AG09319 (cell line): ENCODE measurements at places on chromosomes 11 and 22.
A peak's percentile ranks its signal among the peaks of the same experiment; 100 is the strongest.

DNA sequence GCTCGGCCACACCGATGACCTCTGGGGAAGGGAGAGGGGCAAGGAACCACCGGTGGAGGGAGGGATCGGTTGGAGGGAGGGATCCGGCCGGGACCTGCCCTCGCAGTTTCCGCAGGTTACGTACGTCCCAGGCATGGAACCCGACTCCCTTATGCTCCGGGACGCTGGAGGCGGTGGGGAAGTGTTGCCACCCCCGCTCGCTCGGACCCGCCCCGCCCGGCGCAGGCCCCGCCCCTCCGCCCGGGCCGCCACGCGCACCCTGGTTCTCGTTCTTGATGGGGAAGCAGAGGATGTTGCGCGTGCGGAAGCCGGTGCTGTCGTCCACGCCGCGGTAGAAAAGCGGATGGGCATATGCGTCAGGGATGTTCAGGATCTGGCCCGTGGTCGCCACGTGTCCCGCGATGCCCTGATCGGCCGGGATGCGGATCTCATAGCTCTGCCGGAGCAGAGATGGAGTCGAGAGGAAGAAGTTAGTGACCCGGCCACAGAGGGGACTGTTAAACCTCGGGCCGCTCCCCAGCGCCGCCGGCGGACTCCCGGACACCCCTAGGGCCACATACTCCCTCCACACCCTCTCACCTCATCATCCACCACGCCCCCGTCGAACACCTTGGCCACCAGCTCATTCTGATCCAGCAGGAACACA lies 89.8 kb downstream of the PDE2A start:
- DNase-seq, result no peak

DNA sequence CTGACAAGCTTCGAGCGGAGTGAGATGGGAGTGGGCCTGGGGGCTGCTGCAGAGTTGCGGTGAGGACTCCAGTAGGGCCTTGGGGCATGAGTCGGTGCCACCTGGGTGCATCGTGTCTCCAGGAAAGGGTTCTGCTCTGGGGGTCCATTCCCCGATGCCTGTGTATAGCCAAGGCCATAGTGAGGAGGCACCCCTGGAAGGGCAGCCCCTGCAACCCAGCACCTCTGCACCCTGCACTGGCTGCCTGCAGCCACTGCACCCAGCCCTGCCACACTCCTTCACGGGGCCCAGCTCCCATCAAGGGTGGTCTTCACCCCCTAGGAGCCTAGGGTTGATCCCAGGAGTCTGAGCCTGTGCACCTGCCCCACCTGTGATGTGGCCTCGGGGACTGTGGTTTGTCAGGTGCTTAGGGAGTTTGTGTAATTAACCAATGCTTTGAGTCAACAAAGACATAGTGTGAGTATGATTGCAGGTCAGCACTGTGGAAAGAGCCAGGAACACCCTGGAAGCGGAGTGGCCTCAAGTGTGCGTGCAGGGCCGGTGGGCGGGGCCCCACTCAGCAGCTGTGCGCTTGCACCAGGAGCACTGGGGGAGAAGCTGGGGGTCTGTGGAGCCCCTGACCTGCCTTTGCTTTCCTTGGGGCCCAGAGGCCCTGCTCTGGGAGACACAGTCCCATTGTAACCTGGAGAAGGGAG lies 1299.3 kb downstream of the BRD1 start:
- DNase-seq, result no peak

DNA sequence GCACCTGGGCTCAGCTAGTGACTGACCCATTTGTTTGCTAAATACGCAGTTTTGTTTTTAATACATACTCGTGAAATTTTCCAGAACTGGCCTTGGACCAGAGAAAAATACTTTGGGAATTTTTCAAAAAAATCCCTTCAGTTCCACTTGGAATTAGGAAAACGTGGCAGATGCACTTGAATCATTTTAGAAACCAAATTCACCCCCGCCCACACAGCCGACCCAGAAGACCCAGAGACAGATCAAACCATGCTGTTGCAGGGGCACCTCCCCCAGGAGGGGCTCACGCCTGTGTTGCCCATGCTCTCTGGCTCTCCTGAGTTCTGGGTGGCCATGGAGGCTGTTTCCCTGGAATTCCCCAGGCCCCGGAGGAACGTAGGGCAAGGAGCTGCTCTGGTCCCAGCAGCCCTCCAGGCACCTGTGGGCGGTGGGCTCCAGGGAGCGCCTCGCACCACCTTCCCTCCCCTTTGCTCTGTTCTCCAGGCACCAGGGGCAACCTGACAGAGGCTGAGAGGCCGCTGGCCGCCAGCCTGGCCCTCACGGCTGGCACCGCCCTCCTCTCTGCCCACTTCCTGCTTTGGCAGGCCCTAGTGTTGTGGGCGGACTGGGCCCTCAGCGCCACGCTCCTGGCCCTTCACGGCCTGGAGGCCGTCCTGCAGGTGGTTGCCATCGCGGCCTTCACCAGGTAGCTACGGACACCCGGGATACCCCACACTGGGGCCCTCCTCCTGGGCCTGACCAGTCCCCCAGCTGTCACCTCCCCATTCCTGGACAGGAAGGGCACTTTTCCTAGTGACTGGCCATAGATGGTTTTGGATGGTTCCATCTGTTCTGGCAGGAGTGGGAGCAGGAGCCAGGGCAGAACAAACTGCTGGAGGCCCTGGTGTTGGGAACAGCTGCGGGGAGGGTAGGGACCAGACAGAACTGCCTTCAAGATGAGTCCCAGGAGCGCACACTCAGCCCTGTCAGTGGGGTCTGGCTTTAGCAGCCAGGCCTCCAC lies 3.3 kb upstream of the EPS8L2 start:
- no peak for DNase-seq

GRCh38 chr11:113994077-113994954 lies 19.4 kb downstream of the HTR3A start:
- no peak for DNase-seq

- no peak for DNase-seq
These were observed 238.4 kb upstream of the DDI1 start for GRCh38 chr11:103798026-103798425.

- no peak for DNase-seq
These were observed 7.3 kb upstream of the MCAM start for GRCh38 chr11:119324189-119324588.

GRCh38 chr11:17921659-17922415 lies 91.0 kb downstream of the SERGEF start:
- DNase-seq, result peak; percentile 43

GRCh38 chr11:47004595-47005033 lies 68.1 kb downstream of the CSTPP1 start:
- DNase-seq, result peak; percentile 92

DNA sequence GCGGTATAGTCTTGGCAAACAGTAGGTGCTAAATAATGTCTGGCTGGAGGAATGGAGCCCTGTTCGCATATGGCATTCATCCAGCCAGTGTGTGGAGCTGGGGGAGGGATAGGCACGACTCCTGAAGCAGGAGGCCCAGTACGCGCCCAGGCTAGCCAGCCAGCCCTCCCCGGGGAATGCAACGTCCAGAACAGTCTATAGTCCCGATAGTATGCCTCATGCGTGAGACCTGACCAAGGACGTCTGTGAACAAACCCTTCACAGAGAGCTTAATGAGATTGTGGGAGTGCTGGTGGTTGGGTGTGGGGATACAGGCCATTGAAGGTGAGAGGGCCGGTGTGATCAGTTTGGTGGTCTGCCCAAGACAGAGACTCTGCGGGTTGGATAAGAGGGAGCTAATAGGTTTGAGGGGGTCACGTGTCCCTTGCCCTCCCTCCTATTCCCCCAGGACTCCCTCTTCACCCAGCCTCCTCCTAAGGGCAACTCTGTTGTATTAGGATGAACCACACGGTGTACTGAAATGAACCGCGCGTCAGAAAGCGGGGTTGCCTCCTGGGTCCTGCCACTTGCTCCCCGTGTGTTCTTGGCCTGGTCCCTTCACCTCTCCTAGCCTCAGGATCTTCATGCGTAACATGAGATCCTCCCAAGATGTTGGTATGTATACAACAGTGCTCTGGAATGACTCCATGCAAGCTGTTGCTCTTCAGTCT lies 987 bp upstream of the GRIK4 start:
- no peak for DNase-seq

- DNase-seq, result no peak
These were observed 1.3 kb upstream of the ZDHHC8 start for GRCh38 chr22:20130319-20130718.

DNA sequence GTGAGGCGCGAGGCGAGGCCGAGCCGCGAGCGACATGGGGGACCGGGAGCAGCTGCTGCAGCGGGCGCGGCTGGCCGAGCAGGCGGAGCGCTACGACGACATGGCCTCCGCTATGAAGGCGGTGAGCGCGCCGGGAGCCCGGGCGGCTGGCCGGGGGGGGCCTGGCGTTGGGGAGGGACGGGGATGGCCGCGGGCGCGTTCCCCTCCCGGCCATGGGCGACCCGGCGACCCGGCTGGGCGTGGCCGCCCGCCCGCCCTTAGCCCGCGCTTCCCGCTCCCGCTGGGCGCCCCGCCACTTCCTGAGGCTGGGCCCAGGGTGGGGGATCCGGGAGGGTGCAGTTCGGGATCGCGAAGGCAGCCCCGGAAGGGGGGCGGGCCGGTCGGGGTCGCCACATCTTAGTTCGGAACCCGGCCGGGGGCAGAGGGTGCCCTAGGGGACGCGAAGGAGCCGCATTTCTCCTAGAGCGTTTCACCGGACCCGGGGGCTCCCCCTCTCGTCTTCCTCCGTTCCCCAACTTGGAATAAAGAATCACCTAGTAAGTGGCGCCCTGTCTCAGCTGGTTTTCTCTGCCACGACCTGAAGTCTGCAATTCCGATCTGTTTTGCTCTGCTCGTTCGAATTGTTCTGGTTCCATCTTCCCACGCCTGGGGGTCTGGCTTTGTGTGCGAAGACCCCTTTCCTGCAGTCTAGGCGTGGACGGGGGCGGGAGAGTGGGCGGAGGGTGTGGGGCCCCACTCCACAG lies 536 bp downstream of the YWHAH start:
- no peak for DNase-seq

DNA sequence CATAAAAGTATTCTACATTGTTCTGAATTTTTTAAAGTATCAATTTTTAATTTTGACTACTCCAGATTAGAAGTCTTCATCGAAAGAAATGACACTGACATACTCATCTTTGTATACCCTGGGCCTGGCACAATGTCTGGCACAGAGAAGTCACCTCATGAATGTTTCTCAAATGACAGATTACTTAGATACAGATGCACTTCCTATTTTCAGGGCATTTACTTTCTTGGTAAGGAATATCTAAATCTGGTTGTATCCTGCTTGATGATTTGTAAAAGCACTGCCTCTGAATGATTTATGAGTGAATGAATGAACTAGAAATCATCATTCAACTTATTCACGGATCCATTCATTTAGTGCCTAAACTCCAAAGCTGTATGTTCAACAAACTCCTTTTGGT lies 1784.7 kb downstream of the LRRC4C start:
- no peak for DNase-seq

- DNase-seq, result no peak
These were observed 529 bp downstream of the GRAMD4 start for GRCh38 chr22:46620588-46621242.

DNA sequence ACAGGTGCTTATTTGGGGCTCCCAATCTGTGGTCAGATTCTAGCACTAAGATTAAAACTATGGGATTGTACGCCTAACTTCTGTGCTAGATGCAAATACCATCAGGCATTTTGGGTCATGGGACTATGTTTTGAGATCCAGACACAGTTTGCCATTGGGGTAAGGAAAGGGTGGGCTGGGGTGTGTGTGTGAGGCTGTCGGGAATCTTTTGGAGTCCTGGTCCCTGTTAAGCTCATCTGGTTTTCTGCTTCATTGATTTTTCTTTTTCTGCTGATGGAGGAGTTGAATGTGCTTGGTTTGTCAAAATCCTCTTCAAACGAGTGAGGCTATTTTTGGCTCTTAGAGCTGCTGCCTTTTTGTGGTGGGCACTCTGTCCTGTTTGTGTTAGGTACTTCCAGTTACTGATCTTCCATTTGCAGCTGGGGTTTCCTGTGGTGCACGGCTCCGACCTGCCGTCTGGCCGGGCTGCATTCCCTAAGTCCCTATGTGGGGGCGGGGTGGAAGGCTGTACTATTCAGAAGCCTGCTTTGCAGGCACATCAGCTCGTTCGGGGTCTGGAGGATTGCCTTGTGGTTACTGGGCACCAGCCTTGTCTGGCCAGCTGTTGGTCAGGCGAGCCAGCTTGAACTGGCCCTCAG lies 2.9 kb downstream of the BCR start:
- peak; percentile 15 for DNase-seq

- DNase-seq, result no peak
These were observed 1505.2 kb downstream of the TBC1D22A start for GRCh38 chr22:48267681-48268080.

DNA sequence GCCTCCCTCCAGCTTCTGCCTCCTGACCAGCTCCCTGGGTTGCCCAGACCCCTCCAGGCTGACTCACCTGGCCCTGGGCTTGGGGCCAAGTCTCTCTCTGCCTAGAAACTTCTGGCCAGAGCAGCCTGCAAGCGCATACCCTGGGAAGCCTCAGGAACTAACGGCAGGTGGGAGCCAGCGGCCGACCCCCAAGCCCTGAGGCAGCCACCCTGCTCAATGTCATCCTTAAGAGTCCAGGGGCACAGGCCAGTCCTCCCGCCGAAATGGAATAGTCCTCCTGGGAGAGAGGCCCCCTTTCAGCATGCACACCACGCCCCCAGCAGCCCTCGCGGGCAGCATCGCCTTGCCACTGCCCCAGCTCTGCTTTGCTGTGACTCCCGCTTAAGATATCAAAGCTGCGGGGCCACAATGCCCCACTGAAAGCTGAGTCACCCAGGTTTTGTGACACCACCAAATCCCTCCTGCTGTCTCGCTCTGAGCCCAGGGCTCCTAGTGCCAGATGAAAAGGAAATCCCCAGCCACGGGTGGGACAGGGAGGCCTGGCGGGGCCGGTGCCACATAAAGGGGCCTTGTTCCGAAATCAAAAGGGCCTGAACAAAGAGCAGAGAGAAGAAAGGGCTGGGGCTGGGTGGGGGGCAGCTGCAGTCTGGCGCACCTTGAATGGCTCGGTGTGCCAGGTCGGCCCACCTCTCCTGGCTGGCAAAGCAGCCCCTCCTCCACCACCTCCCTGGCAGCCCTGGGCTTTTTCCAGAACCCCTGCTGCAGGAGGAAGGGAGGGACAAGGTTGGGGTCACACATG lies 21.4 kb upstream of the FGF3 start:
- DNase-seq, result no peak

DNA sequence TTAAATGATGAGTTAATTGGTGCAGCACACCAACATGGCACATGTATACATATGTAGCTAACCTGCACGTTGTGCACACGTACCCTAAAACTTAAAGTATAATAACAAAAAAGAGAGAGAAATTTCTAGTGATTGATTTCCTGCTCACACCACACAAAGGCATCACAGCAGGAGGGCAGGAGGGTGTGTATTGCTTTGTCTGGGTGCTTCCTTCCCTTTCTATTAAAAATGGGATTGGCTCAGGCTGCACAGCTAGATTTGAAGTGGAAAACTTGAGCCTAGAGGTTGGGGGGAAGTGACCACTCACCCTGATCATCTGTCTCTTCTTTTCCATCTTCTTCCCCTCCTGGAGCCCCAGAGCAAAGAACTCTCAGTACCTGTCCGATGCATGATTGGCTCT lies 944 bp upstream of the SCGB1D2 start:
- DNase-seq, result no peak

- DNase-seq, result no peak
These were observed 69.1 kb upstream of the ADSL start for GRCh38 chr22:40276996-40277823.

GRCh38 chr11:36777311-36777710 lies 179.3 kb upstream of the RAG2 start:
- no peak for DNase-seq

GRCh38 chr11:92458486-92458885 lies 233.9 kb downstream of the FAT3 start:
- no peak for DNase-seq
